ENCODE measurements at places on chromosomes 16 and 17.

- DNase-seq = peak; percentile 51
These were observed 10.0 kb downstream of the ATP5PD start for GRCh38 chr17:75036643-75037268.

DNA sequence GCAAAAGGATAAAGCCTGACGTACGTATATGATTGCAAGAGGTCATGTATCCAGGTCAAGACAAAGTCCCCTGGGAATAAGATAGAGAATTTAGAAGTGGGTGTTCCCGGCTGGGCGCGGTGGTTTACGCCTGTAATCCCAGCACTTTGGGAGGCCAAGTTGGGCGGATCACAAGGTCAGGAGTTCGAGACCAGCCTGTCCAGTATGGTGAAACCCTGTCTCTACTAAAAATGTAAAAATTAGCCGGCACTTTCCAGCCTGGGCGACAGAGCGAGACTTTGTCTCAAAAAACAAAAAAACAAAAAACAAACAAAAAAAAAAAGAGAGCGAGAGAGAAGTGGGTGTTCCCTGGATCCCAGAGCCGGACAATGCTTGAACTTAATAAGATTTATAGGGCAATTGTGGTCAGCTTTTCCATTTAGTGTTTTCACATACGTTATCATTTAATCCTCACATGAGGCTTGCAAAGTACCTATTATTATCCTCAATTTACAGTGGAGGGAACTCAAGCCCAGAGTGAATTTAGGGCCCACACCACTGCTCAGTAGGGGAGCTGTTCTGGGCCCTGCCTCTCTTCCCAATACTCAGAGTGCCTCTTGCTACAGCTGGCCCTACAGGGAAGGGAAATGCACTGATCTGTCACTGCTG is 481 bp upstream of the GLTPD2 start:
- DNase-seq = no peak

DNA sequence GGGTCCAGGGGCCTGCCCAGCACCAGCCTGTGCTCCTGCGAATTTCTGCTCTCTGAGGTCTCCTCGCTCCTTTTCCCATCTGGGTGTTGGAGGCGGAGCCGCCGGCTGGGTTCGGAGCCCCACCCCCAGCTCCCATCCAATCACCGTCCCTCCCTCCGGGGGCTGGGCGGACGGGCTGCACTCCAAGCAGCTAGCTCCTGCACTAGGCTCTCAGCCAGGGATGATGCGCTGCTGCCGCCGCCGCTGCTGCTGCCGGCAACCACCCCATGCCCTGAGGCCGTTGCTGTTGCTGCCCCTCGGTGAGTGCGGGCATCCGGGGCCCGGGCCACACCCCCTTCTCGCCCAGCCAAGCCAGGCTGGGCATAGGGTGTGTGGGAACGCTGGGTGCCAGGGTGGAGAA is at the start of gene NRN1L:
Gene NRN1L (plus strand): TSS at position 202 of the 400 bp plus-strand sequence. CDS start 19 bp downstream, at position 221.
- no peak for DNase-seq

DNA sequence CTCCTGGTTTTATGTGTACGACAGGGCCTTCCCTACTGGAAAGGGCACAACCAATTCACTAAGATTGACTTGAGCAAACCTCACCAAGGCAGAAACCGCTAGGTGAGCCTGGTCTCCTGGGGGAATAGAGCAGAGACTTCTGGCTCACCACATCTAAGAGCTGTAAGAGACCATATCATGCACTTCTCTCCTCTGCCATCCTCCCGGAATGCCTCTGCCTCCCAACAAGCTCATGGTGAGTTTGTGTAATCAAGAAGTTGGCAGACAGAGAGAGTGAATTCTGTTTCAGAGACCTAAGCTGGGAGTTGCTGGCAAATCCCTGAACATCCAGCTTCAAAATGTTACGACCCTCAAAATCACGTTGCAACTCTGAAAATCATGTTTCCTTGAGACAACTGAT is 154.8 kb downstream of the SLC39A11 start:
- no peak for DNase-seq

- peak; percentile 34 for DNase-seq
These were observed 975 bp downstream of the CHD9 start for GRCh38 chr16:53055541-53056391.

All from CD14-positive monocyte (primary cell).